ENCODE measurements at places on chromosomes 12 and 14.

GRCh38 chr14:101352567-101352966, 208.7 kb upstream of the DIO3 start:
- DNase-seq = no peak

DNA sequence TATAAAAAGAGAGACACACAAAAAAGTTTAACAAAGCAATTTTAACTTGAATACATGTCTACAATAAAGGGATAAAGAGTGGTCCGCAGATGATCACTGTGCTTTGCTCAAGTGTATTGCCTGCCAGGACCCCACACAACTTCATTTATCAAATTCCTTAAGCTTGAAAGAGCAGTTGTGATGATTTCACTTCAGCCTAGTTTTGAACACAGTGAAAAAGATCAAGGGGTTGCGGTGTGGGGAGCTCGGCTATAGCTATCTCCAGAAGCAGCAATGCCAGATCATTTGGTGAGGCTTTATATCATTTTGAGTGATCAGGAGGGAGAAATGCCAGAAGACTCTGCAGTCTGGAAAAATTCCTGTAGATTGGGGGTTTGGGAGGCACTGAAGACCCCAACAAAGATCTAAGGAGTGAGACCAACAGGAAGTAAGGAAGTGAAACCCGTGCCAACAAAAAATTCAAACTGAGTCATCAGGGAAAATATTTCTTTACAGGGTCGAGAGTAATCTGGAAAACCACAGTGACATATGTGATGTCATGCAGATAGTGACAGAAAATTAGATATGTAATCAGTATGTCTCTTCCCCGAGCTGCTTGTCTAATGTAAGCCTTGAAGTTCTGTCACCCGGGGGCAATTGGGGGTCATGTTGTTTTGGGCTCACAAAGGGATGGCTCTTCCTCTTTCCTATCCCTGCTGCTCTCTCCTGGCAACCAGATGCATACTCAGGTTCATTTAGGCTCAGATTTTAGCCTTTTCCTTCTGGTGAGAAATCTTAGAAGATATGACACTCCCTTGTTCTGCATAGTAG, 221.8 kb downstream of the MSRB3 start:
- DNase-seq = no peak

DNA sequence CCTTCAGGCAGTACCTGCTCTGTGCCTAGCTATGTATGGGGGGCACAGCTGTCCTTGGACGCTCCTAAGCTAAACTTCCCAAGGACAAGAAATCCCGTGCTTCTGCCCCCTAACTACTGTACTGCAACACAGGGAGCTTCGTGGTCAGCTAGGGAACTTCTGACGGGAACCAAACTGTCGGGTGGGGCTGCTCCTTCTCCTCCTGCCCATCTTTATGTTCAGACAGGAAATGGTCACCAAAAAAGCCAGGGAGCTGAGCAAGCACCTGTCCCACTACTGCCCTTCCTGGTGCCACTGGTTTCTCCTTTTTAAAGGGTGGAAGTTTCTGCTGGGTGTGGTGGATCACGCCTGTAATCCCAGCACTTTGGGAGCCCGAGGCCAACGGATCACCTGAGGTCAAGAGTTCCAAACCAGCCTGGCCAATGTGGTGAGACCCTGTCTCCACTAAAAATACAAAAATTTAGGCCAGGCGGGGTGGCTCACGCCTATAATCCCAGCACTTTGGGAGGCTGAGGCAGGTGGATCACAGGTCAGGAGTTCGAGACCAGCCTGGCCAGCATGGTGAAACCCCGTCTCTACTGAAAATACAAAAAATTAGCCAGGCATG, 26.6 kb downstream of the PXN start:
- DNase-seq = no peak

GRCh38 chr12:109988274-109988673, 7.9 kb downstream of the GIT2 start:
- DNase-seq = no peak
